NCI-H1694 treated with DMSO at 0.1 percent for 48 hours (cell line): ENCODE measurements at places on chromosomes 7 and 10.

- no peak for DNase-seq
Measured at GRCh38 chr7:20085086-20085485, 132.1 kb downstream of the MACC1 start.

DNA sequence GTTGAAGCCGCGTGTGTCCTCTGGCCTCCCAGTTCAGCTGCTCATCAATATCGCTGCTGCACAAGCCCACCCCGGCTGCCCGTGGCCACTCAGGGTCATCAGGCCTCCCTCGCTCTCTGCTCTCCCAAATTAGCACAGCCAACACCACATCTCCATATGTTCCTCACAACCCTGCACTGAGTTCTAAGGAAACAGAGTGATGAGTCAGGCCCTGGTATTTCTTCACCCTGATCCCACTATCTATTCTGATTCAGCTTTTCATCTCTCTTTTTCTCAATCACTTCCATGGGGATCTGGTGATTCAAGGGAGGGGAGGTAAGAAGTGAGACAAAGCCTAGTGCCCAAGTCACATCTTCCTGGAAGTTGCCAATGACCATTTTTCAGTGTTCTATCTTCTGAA, 23.8 kb downstream of the CYTH3 start:
- DNase-seq = no peak

DNA sequence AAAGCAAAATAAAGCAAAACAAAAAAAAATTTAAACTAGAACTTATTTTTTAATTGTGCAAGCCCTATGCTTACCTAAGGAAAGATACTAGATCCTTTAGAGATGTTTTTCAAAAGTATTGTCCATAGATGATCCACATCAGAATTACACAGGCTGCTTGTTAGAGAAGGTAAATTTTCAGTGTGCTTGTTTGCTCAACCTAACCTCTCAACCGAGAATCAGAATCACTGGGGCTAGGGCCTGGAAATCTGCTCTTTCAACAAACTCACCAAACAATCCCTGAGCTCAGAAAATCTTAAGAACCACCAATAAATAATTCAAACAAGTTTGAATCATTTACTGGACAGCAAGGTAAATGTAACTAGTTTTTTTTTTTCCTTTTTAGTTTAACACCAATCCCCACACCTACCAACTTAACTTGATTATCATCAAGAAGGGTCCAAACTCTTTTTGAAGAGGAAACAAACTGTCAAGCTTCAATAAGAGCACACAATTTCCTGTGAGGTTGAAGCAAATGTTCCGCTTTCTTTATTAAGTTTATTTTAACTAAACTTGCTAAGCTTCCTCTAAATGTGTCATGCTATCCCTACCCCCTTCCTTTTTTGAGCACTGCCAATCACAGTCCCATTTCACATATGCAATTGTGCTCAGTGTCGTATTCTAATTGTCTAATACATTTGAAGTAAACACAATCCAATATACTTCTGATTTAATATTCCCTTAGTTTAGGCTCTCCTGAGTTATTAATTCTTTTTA, 7.4 kb upstream of the TSPAN33 start:
- no peak for DNase-seq

- peak; percentile 28 for DNase-seq
Measured at GRCh38 chr7:142603870-142604448, 145.3 kb upstream of the PRSS1 start.

DNA sequence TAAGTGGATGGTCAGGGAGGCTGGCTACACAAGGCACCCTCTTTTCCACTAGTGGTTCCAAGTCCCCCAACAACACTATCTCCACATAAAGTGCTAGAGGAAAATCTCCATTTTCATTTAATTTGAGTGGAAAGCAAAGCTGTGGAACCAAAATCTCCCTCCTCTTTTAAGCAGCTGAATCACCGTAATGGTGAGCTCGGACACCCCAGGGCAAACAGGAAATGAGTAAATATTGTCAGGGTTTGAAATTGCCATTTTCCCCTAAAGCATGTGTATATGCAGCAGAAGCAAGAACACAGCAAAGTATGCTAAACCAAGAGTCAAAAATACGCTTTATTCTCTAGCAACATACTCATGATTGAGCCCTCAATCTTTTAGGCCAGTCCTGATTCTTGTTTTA, 143.7 kb downstream of the GPAM start:
- DNase-seq = no peak

- peak; percentile 96 for DNase-seq
Measured at GRCh38 chr7:44796504-44797328, at the start of gene PPIA. TSS of gene PPIA (plus strand) at chr7:44796681. CDS start at chr7:44796725, 44 bp downstream.

GRCh38 chr10:115827231-115828009, 445.6 kb downstream of the GFRA1 start:
- DNase-seq = no peak

DNA sequence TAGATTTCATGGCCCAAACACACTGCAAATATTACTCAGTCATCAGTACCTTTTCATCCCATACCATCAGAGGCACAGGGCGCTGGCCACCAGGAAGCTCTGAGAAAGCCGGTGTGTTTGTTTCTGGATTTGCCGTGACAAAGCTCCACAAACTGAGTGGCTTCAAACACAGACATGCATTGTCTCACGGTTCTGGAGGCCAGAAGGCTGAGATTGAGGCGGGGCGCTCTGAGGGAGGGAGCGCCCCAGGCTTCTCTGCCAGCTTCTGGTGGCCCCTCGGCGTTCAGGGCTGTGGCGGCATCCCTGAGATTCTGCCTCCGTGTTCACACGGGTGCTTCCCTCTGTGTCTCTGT, 3.7 kb upstream of the TTYH3 start:
- no peak for DNase-seq

GRCh38 chr7:79341902-79342301, 111.6 kb downstream of the MAGI2 start:
- DNase-seq = no peak

- DNase-seq = no peak
Measured at GRCh38 chr7:132347858-132348257, 228.4 kb downstream of the PLXNA4 start.

DNA sequence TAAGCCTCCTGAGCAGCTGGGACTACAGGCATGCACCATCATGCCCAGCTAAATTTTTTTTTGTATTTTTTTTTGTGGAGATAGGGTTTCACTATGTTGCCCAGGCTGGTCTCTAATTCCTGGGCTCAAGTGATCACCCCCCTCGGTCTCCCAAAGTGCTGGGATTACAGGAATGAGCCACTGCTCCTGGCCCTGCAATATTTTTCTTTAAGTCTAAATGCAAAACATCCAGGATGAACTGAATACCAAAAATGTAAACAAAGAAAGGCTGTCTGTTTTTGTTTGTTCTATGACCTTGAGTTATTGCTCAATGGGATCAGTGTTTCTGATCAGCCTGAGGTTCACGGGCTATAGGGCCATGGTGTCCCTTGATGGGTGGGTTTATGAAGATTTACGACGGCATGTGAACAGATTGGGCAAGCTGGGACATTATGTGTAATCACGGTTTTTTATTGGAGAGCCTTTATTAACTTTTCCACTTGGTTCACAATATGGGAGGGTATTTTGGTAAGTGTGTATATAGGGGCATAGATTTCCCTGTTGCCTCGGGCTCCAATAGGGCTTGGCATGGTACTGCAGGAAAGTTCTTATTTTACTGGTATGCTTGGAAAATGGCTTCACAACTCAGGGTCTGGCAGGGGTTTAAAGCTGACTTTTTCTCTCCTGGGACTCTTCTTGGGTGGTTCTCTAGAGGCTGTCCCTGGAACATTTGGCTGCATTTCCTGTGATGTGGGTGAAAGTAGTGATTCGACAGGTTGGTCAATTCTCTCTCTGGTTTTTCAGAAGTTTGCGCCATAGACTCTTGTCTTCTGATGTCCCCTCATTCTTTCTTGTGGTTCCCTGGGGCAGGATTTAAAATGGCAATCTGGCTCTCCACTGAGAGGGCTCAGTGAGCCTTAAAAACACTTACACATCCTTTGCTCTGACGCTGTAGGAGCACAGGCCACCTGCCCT, 41.6 kb downstream of the MRPS33 start:
- peak; percentile 27 for DNase-seq

DNA sequence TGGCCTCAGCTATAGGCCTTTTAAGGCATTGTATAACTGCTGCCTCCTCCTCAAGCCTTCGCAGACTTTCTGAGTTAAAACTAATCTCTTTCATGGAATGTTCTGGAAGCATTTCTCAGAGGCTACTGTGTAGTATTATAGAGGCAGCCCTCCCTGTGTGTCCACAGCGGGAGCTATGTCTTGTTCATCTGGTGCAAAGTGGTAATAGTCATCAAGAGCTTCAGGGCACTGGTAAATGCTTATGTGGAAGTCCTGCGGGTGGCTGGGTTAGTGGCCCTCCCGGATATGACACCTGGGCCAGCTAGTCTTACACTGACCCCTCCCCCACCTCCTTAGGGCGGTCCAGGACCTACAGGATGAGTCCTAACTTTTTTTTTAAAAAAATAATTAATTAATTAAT, 2.2 kb upstream of the ABHD11 start:
- DNase-seq = no peak

DNA sequence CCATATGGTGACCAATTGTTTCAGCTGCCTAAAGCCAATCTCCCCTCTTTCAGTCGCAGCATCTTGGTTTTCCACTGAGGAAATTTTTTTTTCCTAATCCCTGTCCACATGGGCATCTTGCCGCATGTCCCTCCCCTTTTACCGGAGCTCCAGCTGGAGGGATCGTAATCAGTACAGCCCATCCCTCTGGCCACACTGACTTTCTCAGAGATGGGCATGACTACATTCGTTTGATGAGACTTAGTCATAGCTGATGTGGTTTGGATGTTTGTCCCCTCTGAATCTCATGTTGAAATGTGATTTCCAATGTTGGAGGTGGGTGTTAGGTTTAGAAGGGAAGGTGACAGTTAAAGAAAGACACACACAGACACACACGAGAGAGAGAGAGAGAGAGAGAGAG, 186.8 kb upstream of the CXCL12 start:
- DNase-seq = no peak

DNA sequence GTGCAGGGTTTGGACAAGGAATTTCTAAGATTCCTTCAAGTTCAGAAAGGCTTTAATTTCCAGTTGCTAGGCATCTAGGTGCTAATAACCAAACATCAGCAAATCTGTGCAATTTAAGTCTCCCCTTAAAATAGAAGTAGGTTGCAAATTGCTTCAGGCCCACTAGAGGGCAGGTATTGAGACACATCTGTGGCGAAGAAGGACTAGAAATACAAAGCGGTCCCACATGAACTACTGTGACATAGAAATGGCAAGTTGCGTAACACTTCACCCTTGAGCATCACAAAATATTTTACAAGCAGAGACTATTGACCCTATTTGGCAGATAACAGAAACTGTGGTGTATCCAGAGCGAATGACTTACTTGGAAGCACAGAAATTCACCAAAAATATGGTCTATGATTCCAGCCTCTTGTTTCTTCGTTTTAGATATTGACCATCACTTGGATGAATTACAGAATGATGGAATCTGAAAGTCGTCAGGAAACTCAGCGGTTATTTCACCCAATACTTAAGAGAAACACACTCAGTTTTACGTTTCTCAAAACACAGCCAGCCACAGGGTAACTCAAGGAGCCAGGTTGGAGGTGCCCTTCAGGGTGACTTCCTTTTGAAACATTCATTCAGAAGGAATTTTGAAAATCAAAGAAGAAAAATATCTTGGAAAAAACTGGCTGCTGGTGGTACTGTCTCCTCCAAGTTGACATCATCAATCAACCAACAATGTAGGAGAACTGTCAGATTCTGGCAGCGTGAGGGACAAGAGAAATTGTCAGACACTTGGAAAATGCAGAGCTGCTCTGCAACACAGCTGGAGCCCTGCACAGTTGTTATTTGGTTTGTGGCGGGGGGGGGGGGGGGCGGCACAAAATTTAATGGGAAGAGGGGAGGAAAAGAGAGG, 256.3 kb upstream of the MINDY3 start:
- DNase-seq = peak; percentile 11

DNA sequence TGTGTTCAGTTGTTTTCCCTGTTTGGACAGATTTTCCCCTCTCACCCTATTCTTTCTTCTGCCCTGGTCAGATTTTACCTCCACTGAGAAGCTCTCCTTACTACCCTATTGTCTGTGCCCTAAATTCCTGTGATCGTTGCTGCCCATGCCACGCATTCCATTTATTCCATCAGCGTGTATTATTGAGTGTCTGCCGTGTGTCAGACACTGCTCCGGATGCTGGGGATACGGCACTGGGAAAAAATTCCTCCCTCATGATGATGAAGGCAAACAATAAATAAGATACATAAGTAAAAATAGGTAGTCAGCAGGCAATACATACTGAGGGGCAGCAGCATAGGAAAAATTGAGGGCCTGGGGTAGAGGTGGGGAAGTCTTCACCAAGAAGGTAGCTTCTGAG, 86.8 kb downstream of the FANK1 start:
- DNase-seq = no peak

GRCh38 chr10:6365384-6365783, 162.7 kb downstream of the PFKFB3 start:
- DNase-seq = no peak

- DNase-seq = no peak
Measured at GRCh38 chr10:111247781-111248389, 171.1 kb downstream of the ADRA2A start.

- DNase-seq = no peak
Measured at GRCh38 chr7:2069472-2069860, 163.3 kb downstream of the MAD1L1 start.

DNA sequence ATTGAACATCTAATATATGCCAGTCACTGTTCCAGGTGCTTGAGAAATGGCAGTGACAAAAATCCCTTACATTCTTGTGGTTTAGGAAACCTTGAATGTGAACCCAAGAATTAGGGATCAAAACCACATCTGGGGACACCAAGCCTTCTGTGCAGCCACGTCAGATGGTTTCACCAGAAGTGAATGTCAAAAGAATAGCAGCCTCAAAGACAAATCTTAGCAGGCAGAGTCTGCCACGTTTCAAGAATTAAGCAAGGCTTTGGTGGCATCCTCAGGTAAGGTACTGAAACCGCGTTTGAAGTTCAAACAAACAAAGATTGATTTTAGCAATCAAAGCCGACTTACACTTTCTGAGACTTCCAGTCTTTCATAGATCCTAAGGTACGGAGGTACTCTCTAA, 225.5 kb upstream of the GNAI1 start:
- no peak for DNase-seq

DNA sequence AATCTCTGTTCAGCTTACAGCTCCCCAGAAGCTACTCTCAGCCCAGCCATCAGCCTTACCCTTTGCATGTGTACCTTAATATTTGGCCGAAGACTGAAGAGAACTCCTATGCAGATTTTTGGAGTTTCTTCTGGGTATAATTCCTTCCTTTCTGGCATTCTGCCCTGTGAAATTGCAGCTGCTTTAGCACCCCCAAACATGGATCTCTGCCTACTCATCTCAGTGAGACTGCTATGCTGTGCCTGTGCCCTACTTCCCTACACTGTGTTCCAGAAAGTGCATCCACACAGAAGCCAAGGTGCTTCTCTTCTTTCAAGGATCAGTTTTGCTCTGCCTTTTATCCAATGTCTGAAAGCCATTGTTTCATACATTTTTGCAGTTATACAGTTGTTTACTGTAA, 81.6 kb downstream of the NPY start:
- DNase-seq = no peak
